Heart right ventricle (tissue), 16 donors: ENCODE measurements at places on chromosomes 6 and 20. TPM values are rescaled to one million over a fixed set of nuclear protein-coding genes. Genes with fewer than 3 reads are reported as not detected.

DNA sequence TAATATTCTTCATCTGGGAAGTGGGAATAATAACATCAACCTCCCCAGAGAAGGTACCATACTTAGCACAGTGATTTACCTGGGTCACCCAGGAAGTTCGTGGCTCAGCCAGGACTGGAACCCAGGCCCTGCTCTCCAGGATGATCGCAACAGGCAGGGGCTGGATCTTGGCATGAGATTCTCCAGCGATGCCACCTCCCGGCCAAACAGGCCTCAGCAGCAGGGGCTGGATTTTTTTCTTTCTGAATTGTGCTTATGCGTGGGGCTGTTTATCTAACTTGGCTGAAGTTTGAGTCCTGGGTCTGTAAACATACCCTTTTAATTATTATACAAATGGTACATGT is 129.5 kb upstream of the PTPN1 start:
- H3K4me1 ChIP-seq: peaks cover 71% of the 10 kb centered on the region
- DNase-seq: no peak
- H3K4me3 ChIP-seq: no peak overlapping the region
- H3K36me3 ChIP-seq: no peaks in the 10 kb centered on the region
- no peaks in the 10 kb centered on the region for H3K27me3 ChIP-seq

DNA sequence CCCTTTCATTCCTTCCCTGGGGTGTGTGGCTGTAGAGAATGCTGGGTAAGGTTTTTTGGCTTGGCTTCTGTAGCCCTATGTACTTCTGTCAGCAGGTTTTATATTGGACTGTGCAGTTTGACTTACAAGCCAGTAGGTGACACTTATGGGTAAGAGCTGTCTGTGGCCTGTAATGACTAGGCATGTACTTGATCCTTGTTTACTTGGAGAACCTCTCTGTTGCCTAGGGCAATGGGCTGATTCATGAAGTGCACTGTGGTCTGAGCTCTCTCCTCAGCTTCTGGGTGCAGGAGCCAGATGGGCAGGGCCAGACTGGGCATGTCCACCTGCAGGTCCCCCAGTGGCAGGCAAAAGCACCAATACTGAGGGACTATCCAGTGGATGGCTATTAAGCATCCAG is 544.6 kb downstream of the ADGRB3 start:
- H3K27ac ChIP-seq: no peak overlapping the region
- H3K27me3 ChIP-seq: no peaks in the 10 kb centered on the region
- no peak for DNase-seq
- H3K36me3 ChIP-seq: no peaks in the 10 kb centered on the region
- no peaks in the 10 kb centered on the region for H3K4me1 ChIP-seq
- no peak overlapping the region for H3K4me3 ChIP-seq

DNMT3B gene
- total RNA-seq: 0.64 TPM

FANCE gene
- 3.5 TPM for total RNA-seq

- peaks cover 7% of the 10 kb centered on the region for H3K4me1 ChIP-seq
- no peaks in the 10 kb centered on the region for H3K27me3 ChIP-seq
- H3K36me3 ChIP-seq: no peaks in the 10 kb centered on the region
- H3K27ac ChIP-seq: no peak overlapping the region
Measured at GRCh38 chr6:149028767-149029405, 282.1 kb downstream of the UST start.
